ENCODE measurements at places on chromosomes 3 and 15.
A peak's percentile ranks its signal among the peaks of the same experiment; 100 is the strongest.

- DNase-seq = no peak
Observed at GRCh38 chr3:9582332-9582731, 28.7 kb upstream of the LHFPL4 start.

DNA sequence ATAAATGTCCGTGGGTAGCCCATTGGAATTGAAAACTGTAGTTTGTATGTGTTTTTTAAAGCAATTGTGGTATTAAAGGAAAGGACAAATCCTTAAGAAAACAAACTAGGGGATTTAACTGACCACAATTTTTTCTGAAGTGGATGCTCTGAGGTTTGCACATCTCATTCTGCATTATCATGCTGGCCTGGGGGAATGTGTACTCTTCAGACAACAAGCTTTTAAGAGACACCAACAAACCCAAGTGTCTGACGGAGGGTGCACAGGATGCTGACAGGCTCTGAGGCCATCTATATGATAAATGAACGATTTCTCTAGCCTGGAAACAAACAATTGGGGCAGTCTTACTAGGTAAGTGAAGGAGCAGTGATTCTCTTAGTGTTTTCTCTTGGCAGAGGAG is 9.1 kb downstream of the LINS1 start:
- DNase-seq = no peak

- no peak for DNase-seq
Observed at GRCh38 chr3:11431319-11431718, 159.1 kb downstream of the ATG7 start.

- DNase-seq = peak; percentile 5
Observed at GRCh38 chr3:131907796-131908195, 127.0 kb downstream of the CPNE4 start.

- no peak for DNase-seq
Observed at GRCh38 chr3:121505256-121505655, 40.5 kb downstream of the POLQ start.

GRCh38 chr15:40550341-40551037 is 14.4 kb downstream of the CCDC32 start:
- DNase-seq = no peak

DNA sequence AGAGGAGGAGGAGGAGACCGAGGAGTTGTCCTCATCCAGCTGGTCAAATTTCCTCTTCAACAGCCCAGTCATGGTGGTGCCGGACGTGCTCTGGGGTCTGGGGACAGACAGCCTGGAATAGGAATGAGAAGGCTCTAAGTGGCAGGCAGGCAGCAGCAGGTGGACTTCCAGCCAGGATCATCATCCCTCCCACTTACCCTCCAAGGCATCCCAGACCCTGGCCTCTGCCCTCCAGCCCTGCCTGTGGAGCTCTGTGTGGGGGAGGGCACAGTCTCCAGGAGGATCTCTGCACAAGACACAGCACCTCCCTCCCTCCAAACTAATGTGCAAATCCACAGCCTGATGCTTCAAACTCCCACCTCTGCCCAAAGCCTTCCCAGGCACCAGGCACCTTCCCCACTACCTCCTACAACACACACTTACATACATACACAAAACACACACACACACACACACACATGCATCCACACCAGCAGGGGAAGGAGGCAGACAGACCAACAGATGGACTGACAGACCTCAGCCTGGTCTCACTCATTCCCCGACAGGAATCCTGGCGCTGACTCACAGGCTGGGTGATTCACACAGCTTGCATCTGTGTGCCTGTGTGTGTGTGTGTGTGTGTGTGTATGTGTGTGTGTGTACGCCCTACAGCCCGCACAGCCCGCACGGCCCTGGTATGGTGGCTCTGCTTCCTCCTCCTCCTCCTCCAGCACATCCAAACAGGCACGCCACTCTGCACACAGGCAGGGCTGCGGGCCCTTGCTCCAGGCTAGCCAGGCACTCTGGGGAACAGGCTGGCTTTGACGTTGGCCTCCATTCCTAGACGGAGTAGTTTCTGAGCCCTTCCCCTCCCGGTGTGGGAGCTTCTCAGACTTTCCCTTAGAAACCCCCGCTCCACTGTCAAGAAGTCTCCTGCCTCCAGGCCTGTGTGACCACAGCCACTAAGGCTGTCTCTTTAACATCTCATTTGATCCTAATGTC is 6.5 kb downstream of the CSRNP1 start:
- DNase-seq = peak; percentile 76

DNA sequence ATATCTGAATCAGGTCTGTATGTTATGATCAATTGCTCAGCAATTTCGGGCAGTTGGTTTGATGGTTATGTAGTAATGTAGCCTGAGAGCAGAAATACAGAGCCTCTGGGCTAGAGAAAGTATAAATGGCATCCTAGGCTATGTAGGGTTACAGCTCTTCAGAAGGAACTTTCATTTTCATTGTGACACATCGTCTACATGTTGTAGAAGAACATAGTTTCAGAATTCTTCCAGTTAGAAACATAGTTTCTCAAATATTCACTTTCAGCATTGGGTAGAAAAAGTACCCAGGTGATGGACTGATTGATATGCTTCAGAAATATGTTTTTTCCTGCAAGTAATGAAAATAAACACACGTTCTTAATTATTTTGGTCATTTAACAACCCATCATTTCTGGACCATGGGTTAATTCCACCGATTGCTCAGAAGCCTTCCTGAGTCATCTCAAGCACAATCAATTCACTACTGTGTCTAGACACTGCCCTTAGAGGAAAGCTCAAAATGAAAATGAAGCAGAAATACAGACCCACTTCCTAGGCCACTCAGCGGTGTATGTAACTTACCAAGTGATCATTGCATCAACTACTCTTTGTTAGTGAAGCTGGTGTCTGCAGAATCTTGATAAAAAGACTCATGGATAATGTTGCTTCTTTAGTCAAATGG is 88.8 kb upstream of the TSEN2 start:
- DNase-seq = no peak

- no peak for DNase-seq
Observed at GRCh38 chr3:168072323-168072650, 23.4 kb downstream of the GOLIM4 start.

DNA sequence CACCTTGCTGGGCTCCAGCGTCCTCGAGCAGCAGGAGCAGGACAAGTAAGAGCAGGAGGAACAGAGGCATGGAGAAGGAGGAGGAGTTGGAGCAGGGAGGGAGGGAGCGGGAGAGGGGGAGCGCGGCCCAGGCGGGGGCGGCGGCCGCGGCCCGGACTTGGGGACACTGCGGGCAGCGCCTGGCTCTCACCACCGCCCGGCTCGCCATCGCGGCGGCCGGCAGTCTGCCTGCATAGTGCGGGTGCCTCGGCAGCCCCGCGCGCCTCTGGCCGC is 440 bp downstream of the DCBLD2 start:
- DNase-seq = peak; percentile 43

GRCh38 chr15:101535170-101535902 is 45.8 kb upstream of the PCSK6 start:
- no peak for DNase-seq

- DNase-seq = peak; percentile 8
Observed at GRCh38 chr15:88841236-88841635, 38.0 kb downstream of the ACAN start.

DNA sequence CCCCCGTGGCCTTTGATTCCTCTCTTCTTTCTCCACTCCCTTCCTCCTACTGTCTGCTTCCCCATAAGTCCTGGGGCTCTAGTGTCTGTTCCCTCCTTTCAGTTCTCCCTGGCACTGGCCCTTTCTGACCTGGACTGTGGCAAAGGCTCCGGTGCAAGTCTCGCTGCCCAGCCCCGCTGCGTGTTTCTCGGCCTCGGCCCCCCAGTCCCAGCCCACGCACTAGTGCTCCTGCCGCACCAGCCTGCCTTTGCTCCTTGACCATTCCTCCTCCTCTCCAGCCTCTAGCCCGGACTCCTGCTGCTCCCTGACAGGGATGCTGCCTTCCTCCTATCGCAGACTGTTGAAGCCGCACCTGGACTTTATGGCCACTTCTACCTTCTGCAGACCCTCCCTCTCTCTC is 2.1 kb downstream of the TM6SF1 start:
- DNase-seq = no peak

- DNase-seq = peak; percentile 19
Observed at GRCh38 chr15:50764461-50765194, 878 bp downstream of the SPPL2A start.

- no peak for DNase-seq
Observed at GRCh38 chr3:139994891-139995290, 59.9 kb downstream of the CLSTN2 start.

DNA sequence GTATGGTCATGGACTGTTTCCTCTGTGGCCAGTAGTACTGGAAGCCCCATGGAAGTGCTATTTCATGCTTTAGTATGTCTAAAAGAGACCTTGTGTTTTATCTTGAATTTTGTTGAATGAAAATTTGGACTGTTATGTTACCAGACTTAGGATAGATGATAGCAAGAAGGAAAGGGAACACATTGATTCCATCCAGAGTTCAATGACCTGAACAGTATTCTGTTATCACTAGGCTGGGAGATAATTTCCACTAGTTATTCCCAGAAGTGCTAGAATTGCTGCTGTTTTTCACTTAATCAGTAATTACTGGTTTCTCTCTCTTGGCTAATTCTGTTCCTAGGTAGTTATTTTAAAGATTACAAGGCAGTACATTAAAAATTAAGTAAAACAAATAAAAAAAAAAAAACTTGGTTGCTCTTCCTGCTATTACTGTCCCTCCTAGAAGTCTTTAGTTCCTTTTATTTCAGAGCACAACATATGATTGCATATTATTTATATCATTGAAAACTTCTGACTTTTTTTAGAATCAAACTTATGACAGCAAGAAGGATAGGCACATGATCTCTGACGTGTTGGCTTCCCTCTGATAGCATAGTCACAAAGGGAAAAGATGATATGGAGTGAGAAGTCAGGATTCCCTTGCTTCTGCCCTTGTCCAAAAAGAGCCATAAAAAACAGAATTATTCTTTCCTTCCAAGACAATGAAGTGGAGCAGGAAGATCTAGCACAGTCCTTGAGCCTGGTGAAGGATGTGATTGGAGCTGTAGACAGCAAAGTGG is 72.2 kb downstream of the KLHL25 start:
- no peak for DNase-seq

GRCh38 chr3:188360364-188360881 is 206.5 kb downstream of the LPP start:
- DNase-seq = no peak

DNA sequence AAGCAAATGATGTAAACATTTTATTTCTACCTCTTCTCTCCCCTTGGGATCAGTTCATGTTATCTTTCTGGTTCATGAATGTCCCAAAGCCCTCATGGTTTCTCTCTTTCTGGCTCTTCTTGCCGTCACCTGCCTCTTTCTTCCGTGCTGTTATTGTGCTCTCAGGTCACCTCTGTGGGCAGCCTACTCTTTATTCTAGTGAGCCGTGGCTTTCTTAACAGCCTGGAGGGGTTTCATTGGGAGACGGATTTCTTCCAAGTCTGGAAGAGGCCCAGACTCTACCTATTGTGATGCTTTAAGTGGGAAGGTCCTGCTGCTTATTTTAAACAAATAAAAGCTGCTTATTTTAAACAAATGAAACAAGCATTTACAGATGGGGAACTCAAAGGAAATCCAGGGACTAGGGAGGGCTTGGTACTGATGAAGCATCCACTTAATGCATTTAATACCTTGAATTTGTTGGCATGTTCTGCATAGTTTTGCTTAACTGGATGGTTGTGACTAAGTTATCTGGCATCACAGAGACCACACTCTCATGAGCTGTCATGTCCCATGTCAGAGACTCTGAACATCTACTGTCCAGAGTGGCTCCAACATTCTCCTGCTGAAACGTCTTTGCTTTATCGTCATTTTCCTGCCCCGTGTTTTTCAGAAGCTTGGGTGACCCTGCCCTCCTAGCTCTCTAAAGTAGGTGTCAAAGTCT is 443.3 kb downstream of the GABRG3 start:
- DNase-seq = no peak

- DNase-seq = no peak
Observed at GRCh38 chr3:194123726-194124125, 12.2 kb upstream of the HES1 start.

- DNase-seq = no peak
Observed at GRCh38 chr3:41502023-41502422, 302.7 kb downstream of the CTNNB1 start.

DNA sequence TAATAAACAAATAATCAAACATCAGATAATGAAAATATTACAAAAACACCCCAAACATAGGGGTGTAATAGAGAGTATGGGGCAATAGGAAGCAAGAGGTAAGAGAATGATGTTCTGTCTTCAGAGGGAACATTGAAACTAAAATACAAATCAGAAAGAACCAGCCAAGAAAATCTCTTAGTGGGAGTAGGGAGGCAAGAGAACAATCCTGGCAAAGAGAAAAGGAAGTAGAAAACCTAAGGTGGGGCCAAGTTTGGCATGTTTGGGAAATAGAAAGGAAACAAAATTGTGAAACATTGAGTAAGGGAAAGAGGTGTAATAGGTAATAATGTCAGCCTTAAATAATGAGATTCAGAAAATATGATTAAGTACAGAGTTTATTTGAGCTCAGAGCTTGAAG is 467.1 kb downstream of the RBMS3 start:
- no peak for DNase-seq

DNA sequence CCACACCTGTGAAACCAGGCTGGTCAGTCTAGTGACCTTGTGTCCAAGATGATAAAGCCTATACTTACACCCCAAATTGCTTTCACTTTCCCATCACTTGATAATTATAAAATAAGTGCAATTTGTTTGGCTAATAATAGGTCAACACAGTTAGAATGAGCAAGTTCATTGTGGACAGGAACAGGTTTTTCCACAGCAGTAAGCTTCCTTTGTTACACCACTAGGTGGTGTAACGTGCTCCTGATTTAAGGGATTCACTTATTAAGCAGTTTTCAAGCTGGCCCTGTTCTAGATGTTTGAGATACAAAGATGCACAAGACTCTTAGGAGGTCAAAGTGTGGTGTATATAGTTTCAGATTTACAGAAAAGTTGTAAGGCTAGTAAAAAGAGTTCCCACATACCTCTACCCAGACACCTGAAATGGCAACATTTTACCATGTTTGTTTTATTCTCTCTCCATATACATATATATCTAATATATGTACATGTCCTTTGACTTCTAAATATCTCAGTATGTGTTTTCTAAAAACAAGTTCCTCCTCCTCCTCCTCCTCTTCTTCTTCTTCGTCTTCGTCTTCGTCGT is 6.8 kb upstream of the MFSD1 start:
- peak; percentile 85 for DNase-seq

DNA sequence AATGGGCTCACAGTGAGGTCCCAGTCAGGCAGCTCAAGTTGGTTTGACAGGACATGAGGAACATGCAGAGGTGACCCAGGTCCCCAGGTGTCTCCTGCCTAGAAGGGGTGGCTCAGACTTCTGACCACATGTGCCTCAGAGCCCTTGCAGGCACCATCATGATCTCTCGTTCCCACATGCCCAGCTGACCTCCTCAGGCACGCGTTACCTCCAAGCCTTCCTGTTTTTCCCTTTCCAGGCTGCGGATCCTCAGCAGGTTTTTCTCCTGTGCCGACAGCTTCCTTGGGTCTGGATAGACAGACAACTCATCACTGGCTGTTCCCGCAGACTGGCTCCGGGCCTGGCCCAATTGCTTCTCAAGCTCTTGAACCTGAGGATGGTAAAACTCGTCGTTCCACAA is 30.4 kb downstream of the CCDC13 start:
- no peak for DNase-seq

- no peak for DNase-seq
Observed at GRCh38 chr3:23438657-23439056, 235.5 kb downstream of the UBE2E2 start.

All from hematopoietic multipotent progenitor cell treated with erythropoietin and hydrocortisone succinate and interleukin-3 and kit ligand, for 6 days (in vitro differentiated cells).